Glutamatergic neuron (in vitro differentiated cells): ENCODE measurements at places on chromosomes 5 and 9. TPM values are rescaled to one million over a fixed set of nuclear protein-coding genes. Genes with fewer than 3 reads are reported as not detected.

- DNase-seq: no peak
Measured at GRCh38 chr5:81067406-81067805, 107.2 kb downstream of the RASGRF2 start.

DNA sequence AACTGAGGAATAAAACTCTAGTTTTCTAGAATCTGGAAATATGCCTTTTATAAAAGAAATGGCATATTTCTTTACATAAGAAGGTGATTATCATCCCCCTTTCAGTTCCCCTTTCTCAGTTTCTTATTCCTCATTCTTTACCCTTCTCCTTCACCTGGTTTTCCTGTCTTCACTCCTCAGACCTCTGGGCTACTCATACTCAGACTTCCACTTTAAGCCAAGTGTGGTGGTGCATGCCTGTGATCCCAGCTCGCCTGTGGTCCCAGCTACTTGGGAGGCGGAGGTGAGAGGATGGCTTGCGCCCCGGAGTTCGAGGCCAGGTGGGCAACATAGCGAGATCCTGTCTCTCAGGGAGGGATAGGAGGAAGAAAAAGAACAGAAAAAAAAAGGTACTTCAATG is 57.2 kb downstream of the RANBP6 start:
- DNase-seq: no peak

DNA sequence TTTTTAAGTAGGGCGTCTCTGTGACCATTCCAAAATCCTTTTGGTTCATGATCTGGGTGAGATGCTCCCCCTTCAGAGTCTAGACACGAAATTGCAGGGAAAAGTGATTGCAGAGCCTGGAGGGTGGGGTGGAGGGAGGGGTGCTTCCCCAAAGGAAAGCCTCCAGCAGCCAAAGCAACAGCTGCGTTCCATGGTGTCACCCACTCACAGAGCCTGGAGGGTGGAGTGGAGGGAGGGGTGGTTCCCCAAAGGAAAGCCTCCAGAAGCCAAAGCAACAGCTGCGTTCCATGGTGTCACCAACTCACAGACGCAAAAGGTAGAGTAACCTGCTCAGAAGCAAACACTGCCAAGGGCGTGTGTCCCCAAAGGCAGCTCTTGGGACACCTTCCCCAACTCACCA is 22.6 kb downstream of the SLC6A18 start:
- no peak for DNase-seq

GRCh38 chr5:113276493-113276892 is 158.3 kb downstream of the TSSK1B start:
- DNase-seq: no peak

- no peak for DNase-seq
Measured at GRCh38 chr5:80686757-80687156, 32.0 kb upstream of the DHFR start.

DNA sequence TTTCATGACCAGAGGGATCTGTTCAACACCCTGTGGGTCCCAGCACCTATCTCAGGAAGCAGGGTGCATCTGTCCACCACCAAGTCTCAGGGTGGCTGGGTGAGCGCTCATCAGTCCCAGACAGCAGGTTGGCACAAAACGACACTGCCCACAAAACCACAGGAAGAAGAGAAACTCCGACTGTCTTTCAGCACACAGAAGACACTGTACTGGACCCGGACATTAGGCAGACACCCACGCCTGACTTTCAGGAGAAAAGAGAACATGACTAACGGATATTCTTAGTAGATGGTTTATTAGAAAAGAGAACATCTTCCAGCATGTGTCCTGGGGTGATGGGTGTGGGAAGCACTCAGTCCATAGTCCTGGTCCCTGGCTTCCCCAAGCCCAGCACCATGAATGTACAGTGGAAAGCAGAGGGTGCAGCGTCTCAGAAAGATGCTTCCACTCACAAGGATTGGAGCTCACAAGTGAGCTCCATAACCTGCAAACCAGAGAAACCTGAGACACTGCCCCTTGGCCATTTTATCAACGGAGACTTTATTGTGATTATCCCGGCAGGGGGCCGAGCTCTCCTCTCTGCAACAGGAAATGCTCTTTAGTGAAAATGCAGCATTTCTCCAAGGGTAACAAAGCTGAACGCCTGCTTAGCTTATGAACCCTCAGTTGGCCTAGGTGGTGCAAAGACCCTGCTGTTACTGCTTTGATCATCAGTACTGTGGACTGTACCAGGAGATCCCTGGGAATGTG is 35.8 kb upstream of the LCP2 start:
- no peak for DNase-seq

- no peak for DNase-seq
Measured at GRCh38 chr5:932151-932627, 39.5 kb downstream of the TRIP13 start.

GRCh38 chr5:127832067-127832466 is 128.9 kb downstream of the CCDC192 start:
- DNase-seq: no peak

- DNase-seq: no peak
Measured at GRCh38 chr5:66498791-66499207, 97.4 kb upstream of the MAST4 start.

DNA sequence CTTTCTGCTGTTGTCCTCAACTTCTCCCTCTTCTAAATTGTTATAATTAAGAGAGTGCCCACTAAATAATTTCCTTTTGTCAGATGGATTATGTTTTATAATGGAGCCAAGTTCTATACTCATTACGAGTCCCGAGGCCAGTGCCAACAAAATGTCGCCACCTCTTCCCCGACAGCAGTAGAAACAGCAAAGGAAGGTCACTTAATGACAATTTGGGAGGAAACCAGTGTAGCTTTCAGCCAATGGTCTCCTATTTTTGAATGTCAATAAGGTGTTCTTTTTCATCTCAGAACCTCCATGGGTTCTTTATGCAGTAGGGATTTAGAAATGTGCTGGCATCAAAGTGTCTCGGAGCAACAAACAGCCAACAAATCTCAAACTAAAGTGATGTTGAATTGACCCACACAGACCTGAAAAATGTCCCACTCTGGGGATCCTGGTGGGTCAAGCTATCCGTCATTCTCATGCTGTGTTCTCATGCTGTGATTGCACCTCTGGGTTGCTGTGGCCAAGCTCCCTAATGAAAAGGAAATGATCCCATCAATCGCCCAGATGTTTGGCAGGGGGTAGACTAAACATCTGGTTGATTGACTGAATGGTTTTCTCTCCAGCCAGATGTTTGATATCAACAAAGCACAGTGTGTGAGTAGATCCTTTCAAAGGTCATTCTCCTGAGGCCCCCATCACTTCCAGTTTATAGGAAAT is 291.9 kb downstream of the DMAC1 start:
- no peak for DNase-seq

FOXD4L5 gene
- total RNA-seq: not detected

FAM78A gene
- 14.9 TPM for total RNA-seq

OR1K1 gene
- total RNA-seq: not detected

ZFP2 gene
- 2.2 TPM for total RNA-seq

SH3GLB2 gene
- total RNA-seq: 143 TPM

GKAP1 gene
- total RNA-seq: 47.4 TPM

C5orf58 gene
- total RNA-seq: not detected

PCSK1 gene
- total RNA-seq: 11.6 TPM

HTR4 gene
- not detected for total RNA-seq

WNT8A gene
- total RNA-seq: not detected

FGD3 gene
- total RNA-seq: 1.2 TPM

PCDHA1 gene
- total RNA-seq: 0.69 TPM

ZNF79 gene
- total RNA-seq: 10.0 TPM
